Head of caudate nucleus (tissue), 42 donors: ENCODE measurements at places on chromosomes 5 and 9.

DNA sequence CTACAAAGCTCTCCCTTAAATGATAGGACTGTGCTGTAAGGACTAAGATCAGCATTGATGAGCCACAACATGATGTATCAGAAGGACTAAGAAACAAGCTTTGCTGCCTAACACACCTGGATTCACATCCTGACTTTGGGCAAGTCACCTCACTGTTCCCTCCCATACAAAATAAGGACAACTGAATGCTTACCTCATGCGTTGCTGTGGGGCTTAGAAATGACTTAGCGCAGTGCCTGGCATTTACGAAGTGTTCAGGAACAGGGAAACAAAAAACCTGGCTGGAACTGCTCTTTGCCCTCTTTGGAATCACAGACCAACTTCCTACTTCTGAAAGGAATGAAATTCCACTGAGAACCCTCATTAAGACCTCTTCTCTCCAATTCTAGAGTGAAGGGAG, 113.7 kb downstream of the BAAT start:
- no peak for DNase-seq

GRCh38 chr5:92941806-92942205, 639.2 kb downstream of the NR2F1-AS1 start:
- no peak for DNase-seq

DNA sequence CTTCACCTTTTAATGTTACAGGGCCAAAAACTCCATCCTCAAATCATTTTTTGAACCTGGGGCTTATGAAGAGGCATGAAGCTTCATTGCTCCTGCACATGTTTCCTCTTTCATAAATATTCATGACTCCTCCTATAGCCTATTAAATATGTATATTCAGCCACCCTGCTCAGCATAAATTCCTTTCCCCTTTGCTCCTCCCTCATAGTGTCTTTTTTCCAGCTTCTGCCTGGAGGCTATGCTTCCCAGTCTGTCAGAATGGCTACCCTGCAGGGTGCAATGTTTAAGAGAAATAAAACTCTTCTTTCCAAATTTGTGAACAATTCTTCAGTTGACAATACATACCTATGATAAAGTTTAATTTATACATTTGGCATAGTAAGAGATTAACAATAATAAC, 1082.9 kb upstream of the CDH18 start:
- DNase-seq, result no peak

DNA sequence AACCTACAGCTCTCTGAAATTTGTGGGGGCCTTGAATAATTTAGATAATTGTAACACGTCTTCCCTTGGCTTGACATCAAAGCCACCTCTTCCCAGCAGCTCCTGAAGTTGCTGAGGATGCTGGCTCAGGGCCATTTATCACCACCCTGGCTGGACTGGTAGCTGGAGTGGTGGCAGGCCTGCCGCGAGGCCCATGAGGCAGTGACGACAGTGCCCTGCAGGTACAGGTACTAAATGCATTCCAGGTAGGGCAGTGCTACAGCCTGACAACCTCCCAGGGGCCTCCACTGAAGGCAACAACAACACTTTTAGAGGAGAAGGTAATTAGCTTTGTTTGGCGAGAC, 270.2 kb upstream of the KLF4 start:
- DNase-seq, result no peak
